ENCODE measurements at places on chromosomes 4 and X. TPM values are rescaled to one million over a fixed set of nuclear protein-coding genes. Genes with fewer than 3 reads are reported as not detected.

RPS6KA6 gene
- polyA plus RNA-seq = 1.4 TPM

CDX4 gene
- polyA plus RNA-seq = not detected

ATP2B3 gene
- polyA plus RNA-seq = 0.10 TPM

POLN gene
- 1.0 TPM for polyA plus RNA-seq

PHOX2B gene
- polyA plus RNA-seq = 0.71 TPM

FUNDC1 gene
- 15.1 TPM for polyA plus RNA-seq

TMEM35A gene
- polyA plus RNA-seq = 23.2 TPM

SORBS2 gene
- 493 TPM for polyA plus RNA-seq

ZGRF1 gene
- polyA plus RNA-seq = 1.6 TPM

ADGRG4 gene
- 0.09 TPM for polyA plus RNA-seq

FAT1 gene
- 40.8 TPM for polyA plus RNA-seq

RIPPLY1 gene
- polyA plus RNA-seq = not detected

GIMD1 gene
- polyA plus RNA-seq = not detected

MTTP gene
- polyA plus RNA-seq = 0.72 TPM

IQCM gene
- not detected for polyA plus RNA-seq

RTL3 gene
- polyA plus RNA-seq = 0.03 TPM

ARHGEF6 gene
- 11.2 TPM for polyA plus RNA-seq

FGFBP2 gene
- polyA plus RNA-seq = 2.4 TPM

RENBP gene
- polyA plus RNA-seq = 12.1 TPM

RHOH gene
- polyA plus RNA-seq = 3.2 TPM

NEIL3 gene
- not detected for polyA plus RNA-seq
